ENCODE measurements at places on chromosomes 13 and 19.

DNA sequence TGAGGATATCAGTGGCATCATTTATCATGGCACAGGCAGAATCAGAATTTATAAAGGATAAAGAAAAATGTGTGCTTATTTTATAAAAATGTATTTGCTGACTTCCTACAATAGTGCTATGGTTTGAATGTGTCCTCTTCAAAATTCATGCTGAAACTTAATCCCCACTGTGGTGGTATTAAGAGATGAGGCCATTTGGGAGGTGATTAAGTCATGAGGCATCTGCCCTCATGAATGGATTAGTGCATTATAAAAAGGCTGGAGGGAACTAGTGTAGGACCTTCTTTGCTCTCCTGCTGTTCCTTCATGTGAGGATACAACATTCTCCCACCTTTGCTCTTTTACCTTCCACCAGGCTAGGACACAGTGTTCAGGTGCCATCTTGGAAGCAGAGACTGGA, 212.8 kb downstream of the RFC3 start:
- DNase-seq = no peak

DNA sequence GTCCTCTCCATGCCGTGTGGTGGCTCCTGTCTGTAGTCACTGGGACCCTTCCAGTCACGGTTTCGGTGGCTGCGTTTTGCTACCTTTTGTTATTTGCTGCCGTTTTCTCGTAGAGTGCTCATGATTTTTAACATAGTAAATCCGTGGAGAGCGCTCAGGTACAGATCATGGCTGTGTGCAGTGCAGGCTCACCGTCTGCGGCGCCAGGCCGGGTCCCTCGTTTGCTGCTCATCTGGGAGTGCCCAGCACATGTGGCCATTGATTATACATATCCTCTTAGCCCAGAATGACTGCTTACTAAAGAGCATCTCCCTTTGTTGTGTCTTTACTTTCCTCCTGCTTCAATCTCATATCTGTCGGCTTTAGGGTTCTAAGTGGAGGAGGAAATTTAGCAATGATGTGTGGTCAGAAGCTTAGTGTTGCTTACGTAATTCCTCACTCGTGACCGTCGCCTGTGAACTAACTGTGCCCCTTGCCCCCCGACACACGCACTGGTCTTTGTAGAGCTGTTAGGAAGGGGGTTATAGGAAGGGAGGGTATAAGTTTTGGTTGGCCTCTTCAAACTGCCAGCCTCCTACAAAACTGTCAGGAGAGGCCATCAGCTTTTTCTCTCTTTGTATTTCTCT, 31.8 kb downstream of the TFDP1 start:
- DNase-seq = no peak

DNA sequence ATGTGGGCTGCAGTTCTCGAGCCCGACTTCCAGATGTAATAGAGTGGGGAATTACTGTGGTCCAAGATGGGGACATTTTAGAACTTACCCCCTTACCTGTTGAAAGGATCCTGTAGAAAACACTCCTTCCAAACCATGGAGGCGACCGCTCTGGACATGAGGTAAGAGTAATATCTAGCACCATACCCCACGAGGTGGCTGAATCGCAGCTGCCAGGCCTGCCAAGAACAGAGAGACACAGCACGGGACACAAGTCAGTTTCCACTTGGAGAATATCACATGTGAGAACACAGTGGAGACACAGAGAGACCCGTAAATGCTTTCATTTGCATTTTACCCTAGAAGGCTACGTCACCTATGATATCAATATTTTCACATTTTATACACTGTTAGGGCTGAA, 129.2 kb downstream of the MIPEP start:
- DNase-seq = no peak

- DNase-seq = peak; percentile 49
These were observed 2.3 kb downstream of the TULP2 start for GRCh38 chr19:48896191-48896720.

- no peak for DNase-seq
These were observed 21.9 kb downstream of the IGFL1 start for GRCh38 chr19:46251416-46251815.

GRCh38 chr13:28485551-28485950, 9.4 kb downstream of the FLT1 start:
- no peak for DNase-seq

DNA sequence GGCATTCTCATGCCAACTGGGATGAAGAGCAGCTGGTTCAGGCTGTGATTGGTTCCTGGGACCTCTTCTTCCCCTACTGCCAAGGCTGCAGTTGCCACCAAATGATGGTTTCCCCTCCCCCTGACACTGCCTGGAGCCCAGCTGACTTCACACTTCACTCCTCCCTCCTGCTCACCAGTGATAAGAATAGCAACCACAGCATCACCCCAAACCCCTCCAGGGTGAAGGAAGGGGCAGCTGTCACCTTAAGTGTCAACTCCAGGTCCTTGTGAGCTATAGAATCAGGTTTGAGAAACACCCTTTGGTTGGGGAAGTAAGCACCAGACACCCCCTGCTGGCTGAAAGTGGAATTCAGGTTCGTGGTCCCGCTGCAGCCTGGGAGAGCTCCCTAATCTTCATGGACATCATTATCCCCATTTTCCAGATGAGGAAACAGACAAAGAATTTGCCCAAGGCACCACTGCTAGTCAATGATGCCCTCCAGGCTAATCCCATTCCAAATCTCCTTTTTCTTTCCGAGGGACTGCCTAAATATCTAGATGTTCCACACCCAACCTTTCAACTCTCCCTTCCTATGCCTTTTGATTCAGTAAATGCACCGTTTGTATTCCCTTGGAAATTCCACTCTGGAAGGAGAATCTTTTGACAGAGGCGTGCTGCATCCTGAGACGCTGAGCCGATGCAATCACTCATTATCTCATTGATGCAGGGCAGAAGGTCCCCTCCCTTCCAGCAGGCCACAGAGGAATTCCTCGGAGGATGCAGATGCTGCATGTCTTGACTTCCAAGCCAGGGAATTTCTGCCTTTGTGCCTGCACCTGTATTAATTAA, 50.6 kb upstream of the UQCRFS1 start:
- DNase-seq = peak; percentile 49

- no peak for DNase-seq
These were observed 488 bp downstream of the RCN3 start for GRCh38 chr19:49528211-49528771.

DNA sequence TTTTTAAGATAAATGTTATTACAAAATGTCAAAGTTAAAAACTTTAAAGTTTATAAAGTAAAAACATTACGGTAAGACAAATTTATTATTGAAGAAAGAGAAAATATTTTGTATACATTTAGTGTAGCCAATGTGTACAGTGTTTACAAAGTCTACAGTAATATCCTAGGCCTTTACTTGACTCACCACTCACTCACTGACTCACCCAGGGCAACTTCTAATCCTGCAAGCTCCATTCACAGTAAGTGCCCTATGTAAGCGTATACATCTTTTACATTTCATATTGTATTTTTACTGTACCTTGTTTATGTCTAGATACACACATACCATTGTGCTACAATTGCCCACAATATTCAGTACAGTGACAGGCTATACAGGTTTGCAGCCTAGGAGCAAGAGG, 448.2 kb downstream of the KCTD12 start:
- no peak for DNase-seq

DNA sequence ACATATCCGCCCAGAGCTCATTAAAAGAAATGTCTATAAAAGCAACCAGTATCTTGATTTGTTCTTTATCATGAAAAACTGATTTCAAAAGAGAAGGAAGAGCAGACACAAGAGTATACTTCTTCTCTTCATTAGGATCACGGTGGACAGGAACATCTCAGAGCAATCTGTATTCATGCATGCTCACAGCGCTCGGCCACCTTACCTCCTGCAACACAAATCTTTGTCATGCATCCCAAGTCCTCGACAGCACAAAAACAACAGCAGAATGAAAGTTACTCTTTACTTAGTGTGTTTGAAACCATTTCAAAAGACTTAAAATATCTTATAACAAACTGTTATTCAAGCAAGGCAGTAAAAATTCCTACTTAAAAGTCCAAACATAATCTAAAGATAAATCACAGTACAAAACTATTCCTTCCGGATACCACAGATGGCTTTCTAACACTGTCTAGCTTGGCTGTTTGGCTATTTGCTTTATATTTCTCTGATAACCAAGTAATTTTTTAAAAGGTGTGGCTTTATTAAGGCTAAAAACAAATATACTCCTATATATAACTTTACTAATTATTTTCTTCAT, 174.5 kb downstream of the TBC1D4 start:
- no peak for DNase-seq

DNA sequence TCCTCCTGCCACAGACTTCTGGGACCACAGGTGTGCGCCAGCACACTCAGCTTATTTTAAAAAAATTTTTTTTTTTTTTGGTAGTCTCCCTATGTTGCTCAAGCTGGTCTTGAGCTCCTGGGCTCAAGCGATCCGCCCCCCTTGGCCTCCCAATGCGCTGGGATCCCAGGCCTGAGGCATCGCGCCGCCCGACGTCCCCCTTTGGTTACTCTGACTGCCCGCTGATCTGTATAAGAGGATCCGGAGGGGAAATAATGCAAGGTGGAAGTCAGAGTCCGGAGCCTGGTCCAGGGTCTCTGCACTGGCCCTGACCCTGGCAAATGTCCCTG, 486 bp upstream of the ZNF805 start:
- no peak for DNase-seq

DNA sequence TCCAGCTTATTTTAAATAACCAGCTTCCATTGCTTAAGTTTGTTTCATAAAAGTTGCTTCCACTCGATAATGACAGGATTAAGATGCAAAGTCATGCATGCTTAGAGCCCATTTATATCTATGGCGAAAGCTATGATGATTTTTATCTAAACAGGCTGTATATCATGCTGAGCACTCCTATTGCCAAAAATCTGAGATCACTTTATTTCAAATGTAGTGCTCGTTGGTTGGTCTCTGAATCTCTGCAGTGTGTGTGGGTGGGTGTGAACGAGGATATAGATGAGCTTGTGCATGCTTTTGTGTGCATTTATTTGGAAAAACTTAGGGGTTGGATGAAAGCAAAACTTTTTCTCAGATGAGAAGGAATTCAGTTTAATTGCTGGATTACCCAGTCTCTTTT, 27.0 kb upstream of the ARGLU1 start:
- DNase-seq = no peak

DNA sequence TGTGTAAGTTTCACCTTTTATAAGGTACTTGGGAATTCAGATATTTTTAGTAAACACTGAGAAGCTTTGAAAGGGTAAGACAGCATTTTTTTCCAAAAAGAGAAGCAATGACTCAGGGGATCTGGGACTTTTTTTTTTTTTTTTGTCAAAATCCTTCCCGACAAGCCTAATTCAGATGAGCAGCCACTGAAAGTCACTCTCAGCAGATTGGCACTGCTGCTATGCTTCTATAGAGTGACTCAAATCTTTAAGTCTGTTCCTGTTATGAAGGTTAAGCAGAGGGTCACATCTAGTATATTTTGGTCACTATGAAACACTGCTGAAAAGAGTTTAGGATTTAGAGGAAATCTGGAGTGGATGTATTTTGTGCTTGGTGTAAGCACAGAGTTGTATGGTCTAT, 571.1 kb downstream of the MYO16 start:
- no peak for DNase-seq

DNA sequence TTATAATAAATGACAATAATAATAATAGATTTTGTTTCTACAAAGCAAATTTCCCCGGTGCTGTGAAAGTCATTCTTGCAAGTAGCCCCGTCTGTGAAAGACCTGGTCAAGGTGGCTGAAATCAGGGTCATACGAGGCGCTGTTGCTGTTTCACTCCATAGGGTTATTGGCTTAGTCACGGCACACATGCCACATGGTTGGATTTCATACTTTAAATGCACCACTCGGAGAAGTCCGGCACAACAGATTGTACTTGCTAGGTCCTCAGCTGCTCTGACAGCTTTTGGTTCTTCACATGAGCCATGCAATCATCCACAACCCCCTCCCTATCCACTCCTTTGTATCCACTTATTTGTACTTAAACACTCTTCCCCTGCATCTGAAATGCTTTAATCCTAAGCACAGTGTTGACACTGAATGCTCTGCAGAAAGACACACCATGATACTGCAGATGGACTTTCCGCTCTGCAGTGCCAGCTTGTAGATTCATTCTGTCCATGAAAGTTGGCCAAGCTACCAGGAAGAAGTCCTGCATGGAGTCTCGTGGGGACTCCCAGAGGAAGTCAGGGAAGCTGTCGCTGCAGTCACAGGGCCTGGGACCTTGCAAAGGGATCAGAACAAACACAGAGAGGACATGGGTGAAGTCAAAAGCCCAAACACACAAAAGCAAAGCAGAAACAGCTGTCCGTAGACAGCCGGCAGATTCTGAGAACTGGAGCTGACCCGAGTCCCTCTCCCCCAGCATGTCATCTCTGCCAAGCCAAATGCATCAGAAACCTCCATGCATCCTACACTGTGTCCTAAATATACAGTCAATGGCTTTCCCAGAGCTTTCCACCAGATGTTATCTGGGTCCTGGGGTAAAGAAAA, 124.6 kb downstream of the COL4A2 start:
- no peak for DNase-seq

GRCh38 chr13:104372095-104372655, 1306.0 kb upstream of the SLC10A2 start:
- DNase-seq = no peak

GRCh38 chr19:41443813-41444455, 978 bp downstream of the ERICH4 start:
- no peak for DNase-seq

DNA sequence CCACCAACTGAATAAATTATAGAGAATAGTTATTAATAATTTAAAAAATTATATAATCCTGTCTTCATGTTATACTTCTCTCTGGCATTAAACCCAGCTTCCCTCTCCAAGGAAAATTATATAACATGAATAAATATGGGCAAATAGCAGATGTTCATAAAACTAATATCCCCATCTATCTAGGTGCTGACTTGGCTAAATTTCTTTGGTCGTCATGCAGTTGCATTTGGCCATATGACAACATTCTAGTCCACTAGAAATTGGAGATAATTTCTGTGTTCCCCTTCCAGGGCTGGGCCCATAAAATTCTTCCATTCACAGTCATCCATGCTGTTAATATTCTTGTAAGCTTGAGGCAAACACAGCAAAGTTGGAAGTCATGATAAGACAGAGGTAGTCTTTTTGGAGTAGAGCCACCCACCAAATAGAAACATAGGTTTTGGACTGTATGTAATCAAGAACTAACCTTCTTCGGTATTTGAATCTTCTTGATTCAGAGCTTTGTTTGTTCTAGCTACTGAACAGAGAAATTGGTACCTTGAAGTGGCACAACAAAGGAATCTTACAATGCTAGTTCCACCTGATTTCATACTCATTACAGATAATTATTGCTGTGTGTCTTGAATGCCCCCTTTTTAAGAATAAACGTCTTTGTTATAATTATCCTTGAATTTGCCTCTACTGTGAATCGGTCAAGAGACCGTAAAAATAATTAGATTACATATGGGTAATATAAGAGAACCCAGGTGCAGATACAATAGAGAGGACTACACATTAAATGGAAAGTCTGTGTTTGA, 678.5 kb upstream of the PCDH20 start:
- no peak for DNase-seq

DNA sequence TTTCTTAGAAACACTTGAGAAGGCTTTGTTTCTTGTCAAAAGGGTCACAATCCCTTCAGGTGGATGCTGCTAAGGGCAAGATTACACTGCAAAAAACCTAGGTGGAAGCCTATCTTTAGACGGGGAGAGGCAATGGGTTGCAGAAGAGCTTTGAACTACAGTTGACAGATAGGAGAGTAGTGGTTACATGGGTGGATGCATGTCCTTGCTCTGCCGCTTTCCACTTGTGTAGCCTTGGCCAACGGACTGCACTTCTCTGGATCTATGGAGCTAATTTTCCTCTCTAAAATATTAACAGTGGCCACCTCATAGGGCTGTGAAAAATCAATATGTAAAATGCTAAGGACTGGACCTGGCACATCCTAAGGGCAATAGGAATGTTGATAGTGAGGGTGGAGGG, 980 bp downstream of the BCKDHA start:
- no peak for DNase-seq

GRCh38 chr13:63938851-63939250, 2523.2 kb upstream of the PCDH20 start:
- no peak for DNase-seq

Measured in stimulated activated CD4-positive, alpha-beta T cell treated with anti-CD3 and anti-CD28 coated beads, Interleukin-12 subunit alpha, Interleukin-12 subunit beta, amount 100 ng/mL, for 4 hours (primary cell).